ENCODE measurements at places on chromosomes 5 and 9.

DNA sequence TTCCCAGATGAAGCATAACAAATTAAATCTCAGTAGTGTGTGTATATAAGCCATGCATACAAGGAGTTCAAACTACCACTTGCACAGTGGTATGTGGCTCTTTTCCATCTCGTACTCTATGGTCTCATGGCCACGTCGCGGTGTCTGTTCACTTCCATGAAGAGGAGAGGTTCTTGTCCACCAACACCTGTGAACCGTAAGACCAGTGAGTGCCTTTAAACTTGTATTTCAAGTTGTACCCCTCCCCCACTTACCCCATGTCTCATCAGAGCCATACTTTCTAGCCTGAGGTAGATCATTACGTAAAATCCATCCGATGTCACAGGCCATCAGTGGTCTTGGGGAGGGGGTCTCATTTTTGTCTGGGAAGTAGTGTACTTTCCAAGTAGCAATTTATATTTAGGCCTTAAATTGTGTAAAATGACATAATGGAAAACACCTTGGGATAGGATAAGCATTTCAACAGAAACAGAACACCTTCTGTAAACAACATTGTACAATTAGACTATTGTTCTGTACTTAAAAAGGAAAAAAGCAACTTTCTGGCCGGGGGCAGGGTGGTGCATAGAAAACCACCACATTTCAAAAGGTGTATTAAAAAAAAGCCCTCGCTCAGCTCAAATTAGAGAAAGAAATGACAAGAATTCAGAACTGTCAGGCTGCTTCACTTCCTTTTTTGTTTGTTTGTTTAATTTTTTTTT lies 163.0 kb downstream of the SMARCA2 start:
- no peak for DNase-seq

- no peak for DNase-seq
Measured at GRCh38 chr5:42791151-42791550, 20.5 kb downstream of the SELENOP start.

DNA sequence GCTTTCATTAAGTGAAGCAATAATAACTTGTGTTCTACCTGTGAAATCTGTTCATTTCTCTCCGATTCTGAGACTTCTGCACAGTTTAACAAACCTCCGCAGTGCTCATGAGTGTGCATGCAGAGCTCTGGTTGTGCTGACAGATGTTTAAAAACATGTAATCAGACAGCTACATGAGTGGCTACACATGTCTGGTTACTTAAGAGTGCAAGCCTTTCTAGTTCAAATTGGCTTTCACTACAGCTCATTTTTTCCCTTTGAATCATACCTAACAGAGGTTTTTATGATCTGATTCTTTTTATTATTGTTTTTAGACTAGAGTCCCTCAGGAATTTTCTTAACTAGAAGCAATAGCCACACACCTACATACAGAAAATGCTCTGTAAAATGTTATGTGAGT lies 310.2 kb downstream of the ARRDC3 start:
- DNase-seq = no peak

DNA sequence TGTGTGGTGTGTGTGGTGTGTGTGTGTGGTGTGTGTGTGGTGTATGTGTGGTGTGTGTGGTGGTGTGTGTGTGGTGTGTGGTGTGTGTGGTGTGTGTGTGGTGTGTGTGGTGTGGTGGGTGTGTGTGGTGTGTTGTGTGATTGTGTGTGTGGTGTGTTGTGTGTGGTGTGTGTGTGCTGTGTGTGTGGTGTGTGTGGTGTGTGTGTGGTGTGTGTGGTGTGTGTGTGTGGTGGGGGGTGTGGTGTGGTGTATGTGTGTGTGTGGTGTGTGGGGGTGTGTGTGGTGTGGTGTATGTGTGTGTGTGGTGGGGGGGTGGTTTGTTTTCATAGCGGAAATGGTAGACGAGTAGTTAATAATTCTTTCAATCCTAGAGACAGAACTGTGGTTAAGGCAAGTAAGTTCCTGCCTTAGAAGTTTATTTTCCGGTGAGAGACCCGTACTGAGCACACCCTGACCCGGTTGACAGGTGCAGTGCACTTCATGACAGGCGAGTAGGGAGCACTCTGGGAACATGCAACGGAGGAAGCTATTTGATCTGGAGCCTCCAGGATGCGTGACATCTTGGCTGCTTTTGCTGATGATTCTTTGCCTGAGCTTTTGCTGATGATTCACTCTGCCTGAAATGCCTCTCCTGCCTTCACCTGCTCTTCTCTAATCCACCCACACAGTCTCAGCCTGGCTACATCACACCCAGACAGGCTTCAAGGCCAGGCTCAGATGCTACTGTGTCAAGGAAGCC lies 21.7 kb upstream of the FAT2 start:
- DNase-seq = peak; percentile 68

- peak; percentile 21 for DNase-seq
Measured at GRCh38 chr9:83620841-83621636, 1.9 kb upstream of the IDNK start.

- no peak for DNase-seq
Measured at GRCh38 chr5:33241802-33242201, 199.0 kb upstream of the TARS1 start.

DNA sequence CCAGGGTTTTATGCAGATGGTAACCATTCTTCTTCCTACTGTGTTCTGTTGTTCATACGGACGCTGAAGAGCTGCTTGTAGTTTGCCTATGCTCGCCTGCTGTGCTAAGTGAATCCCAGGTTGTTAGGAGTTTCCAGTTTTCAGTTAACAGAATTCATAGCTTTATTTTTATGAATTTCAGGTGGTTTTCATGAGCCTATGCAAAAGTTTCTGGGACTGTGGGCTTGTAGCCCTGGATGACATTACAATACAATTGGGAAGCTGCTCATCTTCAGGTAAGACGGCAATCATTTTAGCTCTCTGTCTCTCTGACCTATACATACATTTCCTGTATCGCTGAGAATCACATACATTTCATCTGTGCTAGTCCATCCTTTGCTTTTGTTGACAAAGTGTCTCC lies 90.3 kb upstream of the SMC5 start:
- no peak for DNase-seq

GRCh38 chr5:86756839-86757238 lies 139.1 kb downstream of the COX7C start:
- no peak for DNase-seq

DNA sequence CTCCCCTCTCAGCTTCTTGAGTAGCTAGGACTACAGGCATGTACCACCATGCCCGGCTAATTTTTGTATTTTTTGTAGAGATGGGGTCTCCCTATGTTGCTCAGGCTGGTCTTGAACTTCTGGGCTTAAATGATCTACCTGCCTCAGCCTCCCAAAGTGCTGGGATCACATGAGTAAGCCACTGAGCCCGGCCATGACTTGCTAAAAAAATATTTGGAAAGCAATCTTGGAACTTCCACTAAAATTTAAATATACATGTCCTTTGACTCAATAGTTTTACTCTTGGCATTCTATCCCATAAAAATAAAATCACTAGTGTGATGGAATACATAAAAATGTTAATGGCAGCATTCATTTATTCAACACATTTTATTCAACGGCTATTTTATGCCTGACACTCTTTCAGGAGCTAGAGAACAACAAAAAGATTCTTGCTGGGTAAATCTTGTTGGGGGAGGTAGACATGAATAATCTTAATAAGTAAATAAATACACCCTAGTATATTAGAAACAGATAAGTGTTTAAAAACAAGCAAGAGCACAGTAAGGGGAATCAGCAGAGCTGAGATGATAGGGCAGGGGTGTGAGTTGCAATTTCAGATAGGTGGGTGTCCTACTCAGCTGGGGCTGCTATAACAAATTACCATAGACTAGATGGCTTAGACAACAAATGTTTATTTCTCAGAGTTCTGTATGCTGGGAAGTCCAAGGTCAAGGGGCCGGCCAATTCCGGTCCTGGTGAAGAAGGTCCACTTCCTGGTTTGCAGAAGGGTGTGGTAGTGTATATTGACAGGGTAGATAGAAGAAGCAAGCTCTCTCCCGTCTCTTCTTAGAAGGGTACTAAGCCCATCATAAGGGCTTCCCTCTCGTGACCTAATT lies 50.7 kb downstream of the KCNV2 start:
- DNase-seq = no peak

GRCh38 chr5:167296066-167296465 lies 995.4 kb upstream of the WWC1 start:
- no peak for DNase-seq

GRCh38 chr5:172782169-172783039 lies 11.4 kb upstream of the DUSP1 start:
- DNase-seq = no peak

- no peak for DNase-seq
Measured at GRCh38 chr9:23492126-23493002, 333.7 kb downstream of the ELAVL2 start.

DNA sequence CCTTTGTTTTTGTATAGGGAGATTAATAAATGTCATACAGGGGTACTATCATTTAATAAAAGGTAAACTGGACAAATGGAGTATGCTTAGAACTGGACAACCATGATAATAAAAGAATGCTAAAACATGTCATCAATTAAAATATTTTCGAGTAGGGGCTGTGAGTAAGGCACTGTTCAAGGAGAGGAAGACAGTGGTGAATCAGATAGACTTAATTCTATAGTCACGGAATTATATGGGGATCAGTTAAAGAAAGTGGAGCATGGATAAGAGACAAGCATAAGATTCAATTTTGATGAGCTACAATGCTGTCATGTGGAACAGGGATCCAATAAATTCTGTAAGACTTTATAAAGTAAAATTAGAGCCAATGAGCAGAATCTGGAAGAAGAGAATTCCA lies 104.5 kb downstream of the HMHB1 start:
- no peak for DNase-seq

- DNase-seq = no peak
Measured at GRCh38 chr5:79386679-79387078, 127.3 kb downstream of the HOMER1 start.

DNA sequence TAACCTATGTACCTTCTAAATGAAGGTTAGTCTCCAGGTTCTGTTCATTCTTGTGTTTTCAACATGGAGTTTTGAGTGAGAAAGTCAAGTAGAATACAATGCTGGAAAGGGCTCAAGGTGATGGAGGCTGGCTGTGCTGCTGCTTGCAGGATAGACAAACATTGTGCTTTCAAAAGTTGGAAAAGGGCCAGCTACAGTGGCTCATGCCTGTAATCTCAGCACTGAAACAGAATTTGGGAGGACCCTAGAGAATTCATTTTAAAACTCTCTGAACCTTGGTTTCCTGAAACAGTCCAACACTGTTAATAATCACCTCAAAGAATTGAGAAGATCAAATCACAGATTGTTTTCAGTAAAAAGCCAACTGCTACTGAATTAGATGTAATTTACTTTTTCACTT lies 15.4 kb upstream of the IARS1 start:
- DNase-seq = no peak

GRCh38 chr9:94741866-94742265 lies 15.4 kb downstream of the AOPEP start:
- DNase-seq = no peak

GRCh38 chr5:13731121-13731628 lies 213.3 kb downstream of the DNAH5 start:
- DNase-seq = no peak

DNA sequence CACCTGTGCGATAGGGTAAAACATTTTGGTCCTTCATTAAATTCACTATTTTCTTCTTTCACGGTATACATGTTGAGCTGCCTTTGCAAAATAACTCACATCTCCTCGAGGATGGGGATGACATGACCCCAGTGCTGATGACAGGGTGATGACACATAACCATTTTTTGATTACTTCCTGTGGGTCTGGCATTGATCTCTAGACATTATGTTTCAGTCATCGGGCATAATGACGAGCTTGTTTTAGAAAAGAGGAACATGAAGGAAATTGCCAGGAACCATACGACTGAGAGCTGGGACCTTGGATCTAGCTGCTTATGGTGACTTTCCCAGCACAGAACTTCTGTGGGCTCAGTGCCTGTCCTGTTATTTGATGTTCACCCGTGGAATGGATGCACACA lies 25.2 kb downstream of the COL5A1 start:
- DNase-seq = no peak

GRCh38 chr5:135437796-135438560 lies 9.2 kb downstream of the DCANP1 start:
- DNase-seq = no peak

- DNase-seq = no peak
Measured at GRCh38 chr5:135040333-135041144, 6.5 kb upstream of the PITX1 start.

- no peak for DNase-seq
Measured at GRCh38 chr9:85483208-85483607, 258.5 kb downstream of the AGTPBP1 start.

DNA sequence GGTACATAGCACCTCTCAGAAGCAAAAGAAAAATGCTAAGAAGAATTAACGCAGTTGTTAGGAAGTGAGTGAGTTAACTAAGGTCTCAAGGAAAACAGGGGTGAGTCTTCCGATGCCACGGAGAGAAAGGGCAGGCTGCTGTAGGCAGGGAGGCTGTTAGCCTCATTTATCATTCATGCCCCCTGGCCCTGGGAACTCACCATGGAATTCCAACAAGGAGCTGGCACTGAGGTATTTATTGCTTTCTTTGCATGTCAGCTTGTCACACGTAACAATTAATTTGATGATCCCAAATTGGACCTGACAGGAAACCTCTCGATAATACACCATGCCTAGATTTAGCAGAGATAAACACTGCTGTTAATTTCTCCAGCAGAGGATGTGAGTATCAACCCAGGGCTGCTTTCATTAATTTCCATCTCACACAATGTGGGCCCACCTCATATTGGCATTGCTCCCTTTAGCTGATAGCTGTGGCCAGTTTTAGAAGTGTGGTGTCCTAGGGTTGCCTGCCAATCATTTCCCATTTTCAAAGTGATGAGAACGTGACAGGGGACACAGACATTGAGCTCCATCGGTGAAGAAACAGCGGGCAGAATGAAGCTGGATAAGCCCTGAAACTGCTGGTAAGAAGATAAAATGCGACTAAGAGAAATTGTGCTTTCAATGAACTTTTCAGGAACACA lies 45.3 kb downstream of the DAP start:
- DNase-seq = no peak

- no peak for DNase-seq
Measured at GRCh38 chr5:64788156-64788555, 19.4 kb downstream of the CWC27 start.

DNA sequence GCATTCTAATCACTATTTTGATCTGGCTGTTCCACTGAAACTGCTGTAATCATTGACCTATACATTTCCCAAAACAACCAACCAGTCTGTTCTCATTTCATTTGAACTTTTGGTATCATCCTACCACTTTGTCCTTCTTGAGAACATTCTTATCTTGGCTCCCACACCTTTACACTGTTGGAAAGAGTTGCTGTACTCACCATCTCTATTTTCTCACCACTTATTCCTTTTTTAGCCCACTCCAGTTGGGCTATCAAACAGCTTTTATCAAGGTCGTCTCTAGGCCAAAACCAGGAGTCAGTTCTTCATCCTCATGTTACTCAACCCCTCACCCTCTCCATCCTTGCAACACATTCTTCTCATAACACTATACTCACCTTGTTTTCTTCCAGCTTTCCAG lies 170.1 kb downstream of the KDM4C start:
- no peak for DNase-seq

DNA sequence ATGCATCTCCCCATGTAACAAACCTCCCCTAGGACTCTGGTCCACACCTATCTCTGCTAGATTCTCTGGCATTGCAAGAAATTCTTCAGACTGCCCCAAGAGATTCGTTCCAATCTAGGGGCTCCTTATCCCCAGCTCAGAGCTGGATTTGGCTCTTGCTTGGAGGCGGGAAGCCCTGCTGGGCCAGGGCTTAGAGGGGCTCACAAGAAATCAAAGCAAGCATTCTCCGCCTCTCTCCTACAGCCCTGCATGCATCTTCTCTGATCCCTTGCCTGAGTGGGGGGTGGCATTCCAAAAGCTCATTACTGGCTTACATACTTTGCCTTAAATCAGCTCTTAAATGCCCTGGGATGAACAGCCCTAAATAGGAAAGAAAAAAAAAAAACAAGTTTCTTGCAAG lies 75.8 kb downstream of the KCNIP1 start:
- DNase-seq = no peak
